ENCODE measurements at places on chromosomes 12 and 14. TPM values are rescaled to one million over a fixed set of nuclear protein-coding genes. Genes with fewer than 3 reads are reported as not detected.

DNA sequence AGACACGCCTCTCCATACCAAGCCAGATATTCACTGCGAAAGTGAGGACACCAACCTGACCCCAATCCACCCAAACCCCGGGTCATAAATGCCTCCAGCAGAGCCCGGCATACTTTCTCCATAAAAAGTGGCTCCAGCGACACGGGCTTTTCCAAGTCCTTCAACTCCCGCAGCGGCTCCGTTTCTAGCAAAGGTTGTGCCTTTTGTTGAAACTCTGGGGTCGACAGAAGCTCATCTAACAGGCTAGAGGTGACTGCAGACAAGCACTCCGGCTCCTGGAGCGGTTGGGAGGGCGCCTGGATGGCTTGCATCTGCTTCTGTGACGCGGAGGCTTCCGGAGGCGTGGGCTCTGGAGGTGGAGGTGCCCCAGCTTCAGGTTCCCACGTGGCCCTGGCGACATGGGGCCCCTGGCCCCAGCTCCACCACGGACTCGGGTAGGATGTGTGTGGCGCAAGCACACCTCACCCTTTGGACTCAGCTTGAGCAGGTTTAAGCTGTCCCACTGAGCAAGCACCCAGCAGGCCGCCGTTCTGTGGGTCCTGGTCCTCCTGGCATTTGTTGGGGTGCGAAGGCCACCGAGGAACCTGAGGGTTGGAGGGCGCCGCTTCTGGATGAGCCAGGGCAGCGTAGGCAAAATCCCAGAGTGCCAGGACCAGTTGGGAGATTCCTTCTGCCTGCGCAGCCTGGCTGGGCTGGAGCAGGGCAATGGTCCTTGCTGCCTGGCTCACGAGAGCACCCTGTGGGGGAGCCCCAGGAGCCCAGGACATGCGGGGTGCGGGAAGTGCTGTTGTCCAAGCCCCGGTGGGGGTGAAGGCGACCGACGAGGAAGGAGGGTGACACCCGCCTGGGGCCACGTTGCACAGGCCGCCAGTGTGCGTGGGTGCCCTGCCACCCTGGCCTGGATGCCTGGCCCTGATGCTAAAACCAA is 186.3 kb downstream of the ALG10 start:
- DNase-seq: no peak

DNA sequence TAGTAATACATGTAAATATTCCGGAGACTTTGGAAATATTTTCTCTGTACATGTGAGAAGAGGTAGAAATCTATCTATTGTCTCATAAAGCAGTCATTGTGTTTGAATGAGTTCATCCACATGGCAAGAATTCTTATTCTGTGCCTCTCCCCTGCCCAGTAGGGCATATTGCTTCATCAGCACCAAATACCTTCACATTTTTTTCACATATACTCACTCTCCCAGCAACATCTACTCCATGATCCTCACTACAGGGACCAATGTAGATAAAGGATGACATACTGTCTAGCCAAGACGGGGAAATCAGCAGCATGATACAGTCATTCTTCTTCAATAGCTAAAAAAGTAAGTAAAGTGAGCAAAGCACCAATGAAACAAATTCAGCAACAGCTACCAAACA is 1.3 kb upstream of the TAS2R14 start:
- no peak for DNase-seq

DNA sequence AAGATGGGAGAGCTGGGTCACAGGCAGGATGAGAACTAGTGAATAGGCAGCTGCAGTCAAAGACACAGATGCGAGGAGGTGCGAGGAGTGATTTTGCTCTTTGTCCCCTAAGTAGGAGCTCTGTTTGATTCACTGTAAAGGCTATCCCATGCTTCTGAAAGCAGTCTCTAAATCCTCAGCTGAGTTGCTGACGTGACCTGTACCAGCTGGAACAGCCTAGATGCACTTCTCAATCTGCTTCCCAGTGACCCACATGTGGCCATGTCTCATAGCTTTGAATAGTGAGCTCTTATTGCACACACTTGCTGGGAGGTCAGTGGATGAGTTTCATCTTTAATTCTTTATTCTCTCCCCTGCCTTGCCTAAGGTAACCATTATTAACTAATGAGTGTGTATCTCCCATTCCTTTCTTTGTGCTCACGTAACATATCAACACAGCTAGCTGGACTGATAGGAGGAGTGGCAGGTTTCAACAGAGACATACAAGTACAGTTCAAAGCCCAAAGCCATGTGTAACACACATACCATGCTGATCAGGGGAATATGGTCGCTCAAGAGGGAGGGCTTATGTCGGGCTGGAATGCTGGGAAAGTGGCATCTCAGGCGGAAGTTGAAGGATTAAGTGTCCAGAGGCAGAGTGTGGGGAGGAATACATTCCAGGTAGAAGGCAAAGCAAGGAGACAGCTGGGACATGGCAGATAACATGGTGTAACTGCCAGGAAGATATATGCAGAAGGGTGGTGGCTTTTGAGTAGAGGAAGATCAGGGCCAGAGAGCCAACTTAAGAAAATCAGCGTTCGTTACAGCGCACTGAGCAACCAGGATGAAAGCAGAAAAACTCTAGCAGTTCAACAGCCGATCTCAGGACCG is 15.4 kb upstream of the YY1 start:
- no peak for DNase-seq

ADCY6 gene
- polyA plus RNA-seq: 84.7 TPM

GAS2L3 gene
- 16.1 TPM for polyA plus RNA-seq

C14orf132 gene
- polyA plus RNA-seq: 39.2 TPM

- DNase-seq: no peak
Measured at GRCh38 chr14:99158150-99158549, 113.8 kb downstream of the BCL11B start.

GRCh38 chr14:103724116-103724515 is 8.5 kb downstream of the ZFYVE21 start:
- DNase-seq: no peak

- no peak for DNase-seq
Measured at GRCh38 chr12:66947119-66947518, 268.2 kb upstream of the GRIP1 start.

- no peak for DNase-seq
Measured at GRCh38 chr14:39060818-39061437, 42.1 kb downstream of the SEC23A start.

- no peak for DNase-seq
Measured at GRCh38 chr12:47207340-47207717, 127.6 kb upstream of the AMIGO2 start.

- DNase-seq: no peak
Measured at GRCh38 chr12:79844693-79845092, 90.2 kb downstream of the PPP1R12A start.

KRT7 gene
- 44.7 TPM for polyA plus RNA-seq

DNA sequence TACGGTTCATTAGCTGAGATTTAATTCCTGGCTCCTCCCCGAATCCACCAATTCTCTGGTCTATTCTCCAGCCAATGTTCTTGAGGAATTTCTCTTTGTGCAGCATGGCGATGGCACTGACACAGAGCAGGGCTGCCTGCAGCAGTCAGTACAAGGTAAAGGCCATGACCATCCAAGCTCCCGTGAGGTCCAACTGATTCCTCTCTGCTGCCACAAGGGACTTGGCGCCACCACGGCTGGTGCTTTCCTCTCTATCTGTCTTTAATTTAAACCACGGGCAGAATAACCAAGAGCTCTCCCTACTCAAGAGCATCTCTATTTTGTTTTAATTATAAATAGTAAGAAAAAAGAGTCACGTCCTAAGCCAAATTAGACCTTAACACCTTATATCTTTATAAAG is 12.1 kb downstream of the TMEM116 start:
- no peak for DNase-seq

NXPH4 gene
- 3.6 TPM for polyA plus RNA-seq

RASSF9 gene
- polyA plus RNA-seq: 18.6 TPM

All from right renal pelvis (tissue), 4 donors.